ENCODE measurements at places on chromosomes 12 and 14. TPM values are rescaled to one million over a fixed set of nuclear protein-coding genes. Genes with fewer than 3 reads are reported as not detected.

DNA sequence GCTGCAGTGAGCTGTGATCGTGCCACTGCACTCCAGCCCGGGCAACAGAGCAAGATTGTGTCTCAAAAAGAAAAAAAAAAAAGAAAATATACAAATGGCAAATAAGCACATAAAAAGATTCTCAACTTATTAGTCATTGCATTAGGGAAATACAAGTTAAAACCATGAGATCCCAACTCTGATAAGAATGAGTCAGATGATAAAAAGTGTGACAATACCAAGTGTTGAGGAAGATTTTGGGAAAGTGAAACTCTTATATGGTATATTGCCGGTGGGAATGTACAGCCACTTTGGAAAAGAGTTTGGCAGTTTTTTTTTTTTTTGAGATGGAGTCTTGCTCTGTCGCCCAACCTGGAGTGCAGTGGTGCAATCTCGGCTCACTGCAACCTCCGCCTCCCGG is 7.6 kb upstream of the PRPF40B start:
- H3K36me3 ChIP-seq = no peaks in the 10 kb centered on the region
- H3K27ac ChIP-seq = no peak overlapping the region
- peaks cover 6% of the 10 kb centered on the region for H3K27me3 ChIP-seq

DNA sequence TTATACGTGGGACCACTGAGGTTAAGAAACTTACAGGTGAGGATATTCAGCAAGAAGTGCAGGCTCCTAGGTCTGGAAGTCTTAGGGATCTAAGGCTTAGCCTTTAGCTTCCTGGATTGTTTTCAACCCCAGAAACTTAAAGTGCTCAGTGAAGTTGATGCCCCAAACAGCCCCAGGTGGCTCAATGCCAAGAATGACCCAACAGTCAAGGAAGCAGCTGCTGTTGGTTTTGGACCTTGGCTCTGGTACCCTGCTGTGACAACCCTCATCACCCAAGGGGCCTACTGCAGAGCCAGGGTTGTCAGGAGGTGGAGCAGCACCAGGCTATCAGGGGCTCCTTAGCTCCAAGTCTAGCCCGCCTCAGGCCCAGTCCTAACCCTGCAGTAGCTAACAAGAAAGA is 36.8 kb downstream of the VDR start:
- H3K27me3 ChIP-seq = no peaks in the 10 kb centered on the region
- H3K4me1 ChIP-seq = peaks cover 85% of the 10 kb centered on the region
- peaks cover 79% of the 10 kb centered on the region for H3K36me3 ChIP-seq
- H3K4me3 ChIP-seq = no peak overlapping the region
- peak overlapping the region; percentile 95 for H3K27ac ChIP-seq
- DNase-seq = no peak

GRCh38 chr12:68011882-68012207 is 22.6 kb downstream of the IFNG-AS1 start:
- no peak overlapping the region for H3K4me3 ChIP-seq
- peaks cover 32% of the 10 kb centered on the region for H3K4me1 ChIP-seq
- DNase-seq = no peak

DNA sequence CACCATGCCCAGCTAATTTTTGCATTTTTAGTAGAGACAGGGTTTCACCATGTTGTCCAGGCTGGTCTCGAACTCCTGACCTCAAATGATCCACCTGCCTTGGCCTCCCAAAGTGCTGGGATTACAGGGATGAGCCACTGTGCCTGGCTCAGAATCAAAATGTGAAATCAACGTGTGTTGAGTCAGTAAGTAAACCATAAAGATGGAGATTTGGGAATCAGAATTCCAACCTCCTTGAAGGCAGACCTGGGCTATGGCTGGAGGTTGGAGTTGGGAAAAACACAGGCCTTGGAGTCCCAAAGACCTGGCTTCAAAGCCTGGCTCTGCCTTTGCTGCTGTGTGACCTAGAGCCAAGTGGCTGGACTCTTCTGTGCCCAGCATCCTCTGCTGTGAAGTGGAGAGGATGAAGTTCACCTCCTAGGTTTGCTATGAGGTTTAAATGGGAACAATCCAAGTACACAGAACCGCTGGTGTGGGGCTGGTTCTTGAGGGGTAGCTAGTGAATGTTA is 10.2 kb downstream of the ALDH2 start:
- no peak for DNase-seq
- H3K27ac ChIP-seq = no peak overlapping the region
- no peak overlapping the region for H3K4me3 ChIP-seq
- peaks cover 8% of the 10 kb centered on the region for H3K27me3 ChIP-seq

DNA sequence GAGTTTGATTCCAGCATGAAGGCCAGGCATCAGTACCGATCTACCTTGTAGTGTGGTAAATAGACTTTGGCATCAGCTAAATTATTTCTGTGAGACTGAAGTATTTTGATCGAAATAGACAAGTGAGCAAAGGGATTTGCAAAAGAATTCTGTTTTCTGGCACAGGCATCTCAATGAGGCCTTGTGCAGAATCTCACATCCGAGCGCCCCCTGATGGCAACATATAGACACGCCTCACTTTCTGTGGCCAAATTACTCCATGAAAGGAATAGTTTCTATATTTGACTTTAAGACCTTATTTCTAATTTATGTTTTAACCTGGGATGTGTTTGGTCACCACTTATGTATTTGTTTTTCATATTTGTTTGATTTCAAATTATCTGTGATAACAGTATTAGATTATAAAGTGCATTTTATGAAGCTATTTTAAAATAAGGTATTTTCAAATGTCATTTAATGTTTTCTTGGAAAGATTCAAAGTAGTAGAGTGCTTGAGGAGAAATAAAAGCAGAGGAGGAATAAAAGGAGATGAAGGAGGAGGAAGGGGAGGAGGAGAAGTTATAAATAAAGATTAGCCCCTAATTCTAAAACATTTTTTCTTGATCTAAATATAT is 731.9 kb downstream of the NRXN3 start:
- H3K4me1 ChIP-seq = no peaks in the 10 kb centered on the region
- H3K4me3 ChIP-seq = no peak overlapping the region
- DNase-seq = peak; percentile 9

DNA sequence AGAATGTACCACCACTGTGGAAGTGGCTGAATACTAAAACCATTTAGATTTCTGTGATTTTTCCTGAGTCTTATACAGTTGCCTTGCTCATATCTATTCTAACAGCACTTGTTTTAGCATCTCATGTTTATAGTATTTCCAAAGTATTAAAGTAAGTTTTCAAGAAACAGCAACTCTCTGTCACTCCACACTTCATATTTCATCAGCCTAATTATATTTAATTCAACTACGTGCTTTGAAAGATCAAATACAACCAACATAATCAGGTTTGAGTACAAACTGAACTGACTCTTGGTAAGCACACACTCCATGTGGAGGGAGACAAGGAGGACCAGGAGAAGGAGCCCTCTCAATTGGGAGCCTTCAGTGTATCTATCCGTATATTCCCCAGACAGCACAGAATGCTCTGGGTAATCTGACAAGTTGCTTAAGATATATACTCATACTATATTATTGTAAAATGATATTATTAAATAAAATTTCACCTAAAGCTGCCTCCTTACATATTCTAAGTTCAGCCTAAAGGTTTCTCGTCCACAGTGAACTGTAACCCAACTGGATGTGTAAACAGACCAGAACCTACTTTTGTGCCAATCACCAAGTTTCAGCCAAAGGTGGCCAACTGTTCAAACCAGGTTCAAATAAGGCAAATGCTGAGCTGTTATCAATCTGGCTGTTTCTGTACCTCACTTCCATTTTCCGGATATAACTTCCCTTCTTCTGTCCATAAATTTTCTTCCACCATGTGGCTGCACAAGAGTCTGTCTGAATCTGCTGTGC is 105.0 kb upstream of the RASSF8 start:
- H3K36me3 ChIP-seq = no peaks in the 10 kb centered on the region
- H3K4me3 ChIP-seq = no peak overlapping the region
- peaks cover 2% of the 10 kb centered on the region for H3K27me3 ChIP-seq
- DNase-seq = no peak

GRCh38 chr12:34606749-34607519 is 584.6 kb downstream of the ALG10 start:
- no peaks in the 10 kb centered on the region for H3K27me3 ChIP-seq
- DNase-seq = no peak
- H3K4me1 ChIP-seq = no peaks in the 10 kb centered on the region
- peaks cover 2% of the 10 kb centered on the region for H3K36me3 ChIP-seq

DNA sequence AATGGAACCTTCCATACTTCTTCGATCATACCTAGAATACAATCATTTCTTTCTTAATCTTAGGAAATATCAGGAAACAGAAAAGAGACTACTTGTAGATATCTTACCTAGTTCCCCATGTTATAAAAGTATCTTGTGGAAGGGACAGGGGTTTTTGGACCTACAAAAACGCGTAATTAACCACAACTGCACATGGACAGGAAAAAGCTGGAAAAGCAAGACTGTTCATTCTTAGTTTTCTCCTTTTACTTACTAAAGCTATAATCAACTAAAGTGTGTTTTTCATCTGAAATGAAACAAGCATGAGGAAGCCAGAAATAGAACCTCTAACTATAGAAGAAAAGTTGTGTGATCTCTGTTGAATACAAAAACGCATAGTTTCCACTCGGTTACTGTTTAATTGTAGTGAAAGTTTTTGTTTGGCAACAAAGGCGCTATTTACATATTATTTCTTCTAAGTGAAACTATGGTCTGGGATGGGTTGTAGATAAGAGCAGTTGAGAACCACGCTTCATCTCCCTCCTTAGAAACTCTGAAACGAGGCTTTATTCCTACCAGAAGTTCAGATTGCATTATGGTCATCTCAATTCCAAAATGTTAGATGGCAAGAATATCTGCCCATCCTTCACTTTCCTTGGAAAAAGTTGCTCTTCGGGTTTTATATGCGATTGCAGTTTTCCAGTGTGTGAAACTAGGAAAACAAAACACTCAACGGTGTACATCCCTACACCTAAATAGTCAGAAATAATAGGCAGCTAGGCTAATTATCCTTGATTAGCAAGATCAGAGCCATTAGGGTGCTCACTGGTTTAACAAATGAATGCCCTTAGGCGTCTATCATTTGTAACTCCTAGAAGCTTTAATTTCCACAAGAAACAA is 1.1 kb downstream of the BCAT1 start:
- H3K36me3 ChIP-seq = no peaks in the 10 kb centered on the region
- H3K27me3 ChIP-seq = peaks cover 55% of the 10 kb centered on the region
- no peak for DNase-seq
- peaks cover 34% of the 10 kb centered on the region for H3K4me1 ChIP-seq

DNA sequence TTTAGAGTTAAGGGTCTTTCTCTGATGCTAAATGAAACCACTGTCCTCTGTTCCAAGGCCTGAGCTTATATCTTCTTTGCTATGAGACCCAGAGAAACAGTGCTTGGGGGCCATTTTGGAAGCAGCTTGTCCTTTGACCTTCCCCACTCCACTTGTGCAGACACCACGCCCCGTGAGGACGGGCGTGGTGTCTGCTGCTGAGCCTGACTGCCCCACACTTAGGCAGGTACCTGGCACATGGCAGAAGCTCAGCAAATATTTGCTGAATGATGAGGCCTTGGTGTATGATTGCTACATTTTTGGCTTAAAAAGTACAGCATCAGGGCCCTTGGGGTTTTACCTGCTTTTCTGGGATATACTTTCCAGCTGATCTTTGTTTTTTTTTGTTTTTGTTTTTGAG is 69.9 kb downstream of the RASSF3 start:
- peaks cover 2% of the 10 kb centered on the region for H3K36me3 ChIP-seq
- H3K27me3 ChIP-seq = no peaks in the 10 kb centered on the region
- peaks cover 92% of the 10 kb centered on the region for H3K4me1 ChIP-seq
- H3K27ac ChIP-seq = peak overlapping the region; percentile 91

- H3K36me3 ChIP-seq = peaks cover 42% of the 10 kb centered on the region
- H3K27ac ChIP-seq = no peak overlapping the region
- H3K4me3 ChIP-seq = no peak overlapping the region
- H3K4me1 ChIP-seq = no peaks in the 10 kb centered on the region
- no peak for DNase-seq
- no peaks in the 10 kb centered on the region for H3K27me3 ChIP-seq
Measured at GRCh38 chr12:132021965-132022364, 72.2 kb downstream of the EP400 start.

- no peak for DNase-seq
- H3K27me3 ChIP-seq = no peaks in the 10 kb centered on the region
- no peak overlapping the region for H3K4me3 ChIP-seq
- H3K36me3 ChIP-seq = no peaks in the 10 kb centered on the region
Measured at GRCh38 chr14:22179190-22179589, 409.8 kb downstream of the DAD1 start.

DNA sequence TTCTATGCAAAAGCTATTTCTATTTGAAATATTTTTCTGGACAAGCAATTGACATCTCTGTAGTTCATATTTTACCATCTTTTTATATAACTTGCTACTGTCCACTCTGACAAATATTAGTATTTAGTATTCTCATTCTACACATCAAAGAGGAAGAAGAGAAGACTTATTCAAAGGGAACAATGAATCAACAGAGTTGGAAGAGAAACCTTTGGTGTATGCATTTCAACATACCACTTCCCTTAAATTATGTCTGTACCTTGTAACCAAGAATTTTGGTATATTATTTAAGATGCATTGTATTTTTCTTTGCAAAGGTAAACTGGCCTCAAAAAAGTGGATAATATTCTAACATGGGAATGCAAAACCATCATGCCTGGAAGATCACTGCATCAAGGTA is 72.1 kb upstream of the DUSP6 start:
- no peaks in the 10 kb centered on the region for H3K27me3 ChIP-seq
- no peak overlapping the region for H3K4me3 ChIP-seq
- H3K36me3 ChIP-seq = peaks cover 14% of the 10 kb centered on the region
- no peak overlapping the region for H3K27ac ChIP-seq
- DNase-seq = no peak
- peaks cover 10% of the 10 kb centered on the region for H3K4me1 ChIP-seq

DNA sequence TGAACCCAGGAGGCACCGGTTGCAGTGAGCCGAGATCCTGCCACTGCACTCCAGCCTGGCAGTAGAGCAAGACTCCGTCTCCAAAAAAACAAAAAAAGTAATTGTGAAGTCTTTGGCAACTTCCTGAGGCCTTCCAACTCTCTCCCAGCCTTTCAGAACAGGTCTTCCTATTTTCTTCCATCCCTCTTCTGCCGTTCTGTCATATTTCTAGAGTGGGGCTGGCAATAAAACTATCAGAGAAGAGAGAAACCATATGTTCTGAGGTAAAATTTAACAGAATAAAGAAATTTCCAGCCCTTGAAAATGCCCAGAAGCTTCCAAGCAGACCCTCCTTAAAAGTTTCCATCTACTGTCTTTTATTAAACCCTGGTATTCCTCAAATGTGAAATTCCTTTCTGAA is 100.4 kb downstream of the HMGA2 start:
- no peak overlapping the region for H3K4me3 ChIP-seq
- H3K36me3 ChIP-seq = no peaks in the 10 kb centered on the region
- no peak overlapping the region for H3K27ac ChIP-seq
- no peak for DNase-seq
- no peaks in the 10 kb centered on the region for H3K4me1 ChIP-seq

GRCh38 chr12:32821710-32822109 is 66.0 kb upstream of the YARS2 start:
- no peaks in the 10 kb centered on the region for H3K36me3 ChIP-seq
- no peaks in the 10 kb centered on the region for H3K4me1 ChIP-seq
- DNase-seq = no peak
- no peak overlapping the region for H3K4me3 ChIP-seq
- peaks cover 4% of the 10 kb centered on the region for H3K27me3 ChIP-seq

GRCh38 chr12:116332705-116333380 is 55.4 kb upstream of the MED13L start:
- H3K4me3 ChIP-seq = no peak overlapping the region
- DNase-seq = no peak
- H3K36me3 ChIP-seq = no peaks in the 10 kb centered on the region
- H3K27ac ChIP-seq = no peak overlapping the region
- H3K27me3 ChIP-seq = no peaks in the 10 kb centered on the region

The ALX1 gene
- not detected for total RNA-seq

The ADCY6 gene
- 0.15 TPM for total RNA-seq

The RNU4-1 gene
- 1,180 TPM for total RNA-seq

The SLC10A1 gene
- total RNA-seq = not detected

The OLR1 gene
- not detected for total RNA-seq

The FBXW8 gene
- 5.7 TPM for total RNA-seq

The ERP27 gene
- 2.5 TPM for total RNA-seq

The PMEL gene
- total RNA-seq = 1.5 TPM

The BEST3 gene
- not detected for total RNA-seq

The C12orf54 gene
- not detected for total RNA-seq

Data from activated CD4-positive, alpha-beta memory T cell treated with anti-CD3 and anti-CD28 coated beads for 36 hours (primary cell).